ENCODE measurements at places on chromosomes 4 and X.

DNA sequence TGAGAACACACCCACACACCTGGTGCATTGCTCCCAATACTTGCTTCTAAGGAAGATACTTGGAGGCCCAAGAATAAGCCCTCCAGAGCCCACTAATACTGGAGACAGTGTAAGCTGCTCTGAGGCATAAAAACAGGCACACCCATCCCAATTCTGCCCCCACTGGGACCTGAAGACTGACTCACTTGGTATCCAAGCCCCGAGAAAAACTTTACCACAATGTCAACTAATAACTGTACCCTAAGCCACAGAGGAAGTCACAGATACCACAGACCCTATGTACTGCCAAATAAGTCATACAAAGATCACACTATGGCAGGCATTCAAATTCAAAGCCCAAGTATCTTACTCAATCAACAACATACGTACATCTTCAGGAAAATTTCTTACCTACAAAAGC lies 398.2 kb upstream of the SPANXN1 start:
- DNase-seq: no peak

GRCh38 chr4:9703391-9703790 lies 78.0 kb upstream of the DRD5 start:
- peak; percentile 89 for DNase-seq

DNA sequence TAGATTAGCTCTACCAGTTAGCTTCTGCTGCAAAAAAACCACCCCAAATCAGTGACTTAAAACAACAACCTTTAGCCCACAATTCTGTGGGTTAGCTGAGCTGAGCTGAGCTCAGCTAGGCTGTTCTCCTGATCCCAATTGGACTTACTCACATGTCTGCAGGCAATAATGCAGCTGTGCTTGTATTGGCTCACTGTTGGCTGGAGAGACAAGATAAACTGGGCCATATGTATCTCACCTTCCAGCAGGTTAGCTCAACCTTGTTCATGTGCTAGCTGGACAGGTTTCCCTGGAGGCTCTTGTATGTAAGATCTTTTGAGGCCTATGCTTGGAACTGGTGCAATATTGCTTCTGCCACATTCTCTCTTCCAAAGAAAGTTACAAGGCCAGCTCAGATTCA lies 261.5 kb upstream of the ADGRL3 start:
- no peak for DNase-seq

DNA sequence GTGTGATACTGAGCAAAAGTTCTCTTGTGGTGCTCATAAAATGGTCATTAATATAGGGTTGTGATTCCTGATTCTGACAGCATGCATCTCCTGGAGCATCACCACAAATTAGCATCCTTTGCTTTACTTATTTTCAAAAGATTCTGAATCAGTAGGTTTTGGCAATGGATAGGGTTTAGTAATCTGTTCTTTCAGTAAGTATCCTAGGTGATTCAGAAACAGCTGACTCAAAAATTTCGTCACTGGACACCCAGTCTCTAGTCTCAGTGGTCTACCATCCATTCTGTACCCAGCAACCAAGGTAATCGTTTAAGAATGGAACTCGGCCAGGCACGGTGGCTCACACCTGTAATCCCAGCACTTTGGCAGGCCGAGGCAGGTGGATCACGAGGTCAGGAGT lies 4.1 kb downstream of the CBLL2 start:
- DNase-seq: no peak

DNA sequence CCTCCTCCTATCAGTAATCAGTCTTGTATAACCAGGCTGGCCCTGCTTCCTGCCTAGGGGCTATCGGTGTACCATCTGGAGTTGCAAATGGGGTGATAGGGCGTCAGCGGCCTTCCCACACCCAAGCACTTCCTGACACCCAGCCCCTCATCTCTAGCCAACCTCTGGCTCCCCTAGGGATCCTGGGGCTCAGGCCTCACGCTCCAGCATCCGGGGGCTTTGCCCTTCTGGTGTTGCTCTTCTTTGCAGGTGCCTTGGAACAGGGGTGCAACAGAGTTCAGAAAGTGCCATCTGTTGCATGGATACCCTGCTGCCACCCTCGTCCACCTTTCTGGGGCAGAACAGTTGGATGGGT lies 4.1 kb downstream of the IL9R start:
- DNase-seq: no peak

- no peak for DNase-seq
These were observed 5.4 kb upstream of the NAA11 start for GRCh38 chr4:79331126-79331876.

DNA sequence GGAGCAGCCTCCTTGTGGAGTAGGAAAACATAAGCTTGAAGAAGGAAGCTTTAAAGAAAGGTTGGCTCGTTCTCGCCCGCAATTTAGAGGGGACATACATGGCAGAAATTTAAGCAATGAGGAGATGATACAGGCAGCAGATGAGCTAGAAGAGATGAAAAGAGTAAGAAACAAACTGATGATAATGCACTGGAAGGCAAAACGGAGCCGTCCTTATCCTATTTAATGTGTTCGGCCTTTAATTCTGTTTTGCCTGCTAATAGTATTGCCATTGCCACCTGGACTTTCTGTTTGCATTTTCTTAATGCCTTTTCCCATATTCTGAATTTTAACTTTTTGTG lies 1.4 kb downstream of the TCEAL1 start:
- no peak for DNase-seq

DNA sequence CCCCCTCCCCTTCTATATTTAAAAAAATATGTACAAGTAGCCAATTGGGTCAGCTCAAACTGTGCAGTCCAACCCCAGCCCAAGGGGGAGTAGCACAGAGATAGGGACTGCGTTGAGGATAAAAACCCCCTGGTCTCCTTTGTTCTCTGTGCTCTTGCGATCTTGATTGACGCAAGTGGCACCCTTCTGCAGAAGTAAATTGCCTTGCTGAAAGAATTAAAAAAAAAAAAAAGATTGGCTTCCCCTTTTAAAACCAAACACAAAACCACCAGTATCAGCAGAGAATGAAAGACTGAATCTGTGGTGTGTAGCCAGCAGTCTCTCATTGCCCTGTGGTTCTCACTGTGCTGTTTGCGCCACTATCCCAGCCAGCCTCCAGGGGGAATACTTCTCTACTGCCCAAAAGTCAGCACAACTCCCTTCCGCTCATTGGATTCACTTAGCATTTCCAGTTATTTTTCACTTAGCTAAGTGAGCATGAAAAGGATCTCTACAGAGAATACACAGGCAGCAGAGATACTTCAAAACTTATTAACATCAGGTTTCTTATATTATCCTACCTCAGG lies 29.7 kb downstream of the MANBA start:
- DNase-seq: no peak
